H7 (cell line): ENCODE measurements at places on chromosomes 5 and 9.

GRCh38 chr5:5700549-5700948 lies 278.1 kb downstream of the ICE1 start:
- DNase-seq: no peak

- DNase-seq: peak; percentile 81
Observed at GRCh38 chr9:8857926-8858595, 1058.5 kb upstream of the DMAC1 start.

DNA sequence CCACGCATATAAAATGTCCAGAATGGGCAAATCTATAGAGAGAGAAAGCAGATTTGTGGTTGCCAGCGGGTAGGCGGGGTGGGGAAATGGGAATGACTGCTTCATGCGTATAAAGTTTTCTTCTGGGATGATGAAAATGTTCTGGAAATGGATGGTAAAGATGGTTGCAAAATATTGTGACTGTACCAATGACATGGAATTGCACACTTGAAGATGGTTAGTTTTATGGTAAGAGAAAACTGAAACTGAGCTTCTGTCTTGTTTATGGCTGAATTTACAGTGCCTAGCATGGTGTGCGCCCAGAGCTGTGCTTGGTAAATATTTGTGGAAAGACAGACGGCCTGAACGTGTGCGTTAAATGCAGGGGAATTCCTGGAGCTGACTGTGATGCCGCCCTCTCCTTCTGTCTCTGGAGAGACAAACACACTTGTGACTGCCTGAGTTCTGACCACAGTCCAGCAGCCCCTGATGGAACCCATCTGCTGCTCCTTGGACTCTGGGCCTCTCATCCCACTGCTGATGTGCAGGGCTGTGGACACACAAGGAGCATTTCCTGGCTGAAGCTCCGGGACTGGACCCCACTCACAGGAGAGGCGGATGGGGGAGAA lies 8.6 kb upstream of the PTGES start:
- no peak for DNase-seq

GRCh38 chr5:178425621-178426068 lies 164.5 kb downstream of the COL23A1 start:
- peak; percentile 51 for DNase-seq

DNA sequence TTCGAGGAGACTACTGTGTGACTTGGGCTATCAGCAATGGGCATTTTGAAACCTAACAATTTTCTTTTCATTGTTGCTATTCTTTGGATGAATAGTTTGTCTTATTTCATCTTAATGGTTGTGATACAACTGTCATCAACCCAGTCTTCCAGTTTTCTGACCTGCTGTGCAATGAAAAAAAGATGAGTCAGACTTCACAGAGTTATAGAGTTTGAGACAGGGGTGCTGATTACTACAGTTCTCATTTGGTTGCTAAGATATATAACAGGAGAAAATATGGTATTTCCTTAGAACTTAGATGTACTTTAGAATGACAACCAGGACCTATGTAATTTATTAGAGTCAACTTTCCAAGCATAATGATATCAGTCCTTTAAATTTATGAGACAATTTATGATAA lies 564.4 kb upstream of the NUDT12 start:
- no peak for DNase-seq

- DNase-seq: no peak
Observed at GRCh38 chr5:89342106-89342876, 459.3 kb upstream of the MEF2C start.

DNA sequence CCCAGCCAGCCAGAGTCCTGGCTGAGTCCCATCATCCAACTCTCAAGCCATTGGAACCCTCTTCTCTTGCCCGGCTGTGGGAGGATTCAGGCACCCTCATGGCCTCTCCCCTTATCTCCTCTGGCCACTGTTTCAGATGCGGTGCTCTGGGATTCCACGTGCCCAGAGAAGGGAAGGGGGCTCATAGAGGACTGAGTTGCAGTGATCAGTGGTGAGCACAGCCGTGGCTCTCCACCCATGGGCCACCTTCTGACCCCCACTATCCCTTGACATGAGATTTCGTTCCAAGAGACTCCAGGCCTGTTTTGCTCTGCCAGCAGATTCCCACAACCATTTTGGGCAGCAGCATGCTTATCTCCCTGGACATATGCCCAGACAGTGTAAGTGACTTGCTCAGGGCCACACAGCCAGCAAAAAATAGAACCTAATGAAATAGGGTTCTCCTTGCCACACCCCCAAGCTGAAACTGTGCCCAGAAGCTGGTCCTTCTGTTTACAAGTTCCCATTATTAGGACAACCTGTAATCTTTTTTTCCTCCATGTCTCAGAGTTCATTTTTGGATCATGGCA lies 2.7 kb downstream of the GPX3 start:
- no peak for DNase-seq

GRCh38 chr9:69649566-69650250 lies 22.5 kb downstream of the APBA1 start:
- DNase-seq: no peak

DNA sequence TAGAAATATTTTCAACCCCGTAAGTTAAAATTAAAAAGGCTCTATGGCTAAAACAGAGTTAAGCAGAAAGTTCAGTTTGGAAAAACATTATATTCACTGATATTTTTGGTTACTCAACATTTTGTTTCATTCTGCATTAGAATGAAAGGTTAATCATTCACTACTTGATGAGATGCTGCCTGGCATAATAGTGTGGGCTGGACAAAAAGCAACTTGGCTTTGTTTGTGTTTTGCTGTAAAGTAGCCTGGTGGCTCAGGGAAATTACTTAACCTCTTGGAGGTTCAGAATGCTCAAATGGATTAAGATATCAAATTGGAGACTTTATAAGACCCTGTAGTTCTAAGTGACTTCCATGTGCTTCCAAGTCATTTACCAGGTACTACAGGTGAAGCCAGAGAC lies 367.4 kb upstream of the TRPC7 start:
- DNase-seq: no peak

DNA sequence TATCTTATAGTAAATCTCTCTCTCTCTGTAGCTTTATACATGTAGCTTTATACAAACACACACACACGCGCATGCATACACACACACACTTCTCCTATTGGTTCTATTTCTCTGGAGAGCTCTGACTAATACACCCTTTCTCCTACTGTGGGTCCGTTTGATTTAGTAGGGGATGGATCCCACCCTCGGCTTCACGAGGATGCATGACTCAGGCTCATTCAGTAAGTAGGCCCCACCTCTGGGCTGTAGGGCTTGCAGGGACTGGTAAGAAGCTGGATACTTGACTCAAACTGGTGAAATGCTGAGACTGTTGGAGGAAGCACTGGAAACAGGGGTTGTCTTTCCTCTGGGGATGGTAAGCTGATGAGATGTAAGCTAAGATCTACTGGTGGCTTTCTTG lies 98.7 kb downstream of the SLC24A2 start:
- DNase-seq: no peak

DNA sequence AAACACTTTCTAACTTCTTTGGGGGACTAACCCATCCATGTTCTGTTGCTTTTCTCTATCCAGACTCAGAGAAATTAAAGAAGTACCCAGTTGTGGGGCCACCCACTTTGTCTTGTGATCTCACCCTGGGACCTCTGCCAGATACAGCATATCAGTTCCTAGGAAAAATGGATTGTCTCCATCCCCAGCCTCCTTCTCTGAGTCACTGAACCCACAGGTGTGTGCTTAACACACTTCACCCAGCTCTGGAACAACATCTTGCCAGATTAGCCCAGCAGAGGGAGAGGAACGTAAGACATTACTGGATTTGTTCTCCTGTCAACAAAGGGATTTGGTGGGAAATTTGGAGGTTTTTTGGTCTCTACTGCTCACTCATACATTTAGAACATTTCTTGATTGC lies 19.2 kb downstream of the FAM240B start:
- no peak for DNase-seq

- DNase-seq: peak; percentile 88
Observed at GRCh38 chr5:80959768-80960442, at the start of gene RASGRF2. RASGRF2 (plus strand) TSS chr5:80960363; CDS start chr5:80960739, 376 bp downstream.

- DNase-seq: no peak
Observed at GRCh38 chr9:100064872-100065581, 33.8 kb downstream of the ERP44 start.

DNA sequence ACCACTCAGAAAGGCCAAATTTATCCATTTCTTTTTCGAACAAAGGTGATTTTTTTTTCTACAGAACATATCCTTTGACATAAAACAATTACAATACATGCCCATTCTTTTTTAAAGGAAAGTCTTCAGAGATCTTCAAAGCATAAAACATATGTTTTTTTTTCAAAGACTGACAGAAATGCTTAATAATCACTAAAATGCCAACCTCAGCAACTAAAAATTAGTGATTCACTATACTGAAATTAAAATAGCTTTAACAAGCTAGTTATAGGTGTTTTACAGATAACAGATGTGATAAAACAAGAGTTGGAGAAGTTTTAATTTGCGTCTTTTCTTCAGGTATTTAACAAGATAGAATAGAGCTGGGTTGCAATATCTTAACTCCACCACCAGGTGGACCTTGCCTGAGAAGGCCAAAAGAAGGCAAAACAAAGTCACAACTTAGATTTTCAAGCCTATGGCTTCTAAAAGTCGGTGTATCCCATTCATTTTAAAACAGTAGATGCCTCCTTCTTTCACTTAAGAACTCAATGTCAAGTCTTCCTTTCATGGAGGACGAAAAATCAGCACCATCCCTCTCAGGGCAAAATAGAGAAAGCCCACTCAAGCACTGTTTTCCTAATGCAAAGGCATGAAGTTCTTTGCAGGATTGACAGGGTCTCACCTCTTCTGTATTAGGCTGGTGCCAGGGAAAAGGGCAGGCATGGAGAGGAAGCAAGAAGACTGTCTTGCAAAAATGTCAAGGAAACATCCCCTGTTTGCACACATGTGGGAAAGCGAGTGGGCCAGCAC lies 31.1 kb upstream of the CPLX2 start:
- DNase-seq: peak; percentile 70

GRCh38 chr5:133735346-133735745 lies 123.0 kb upstream of the FSTL4 start:
- no peak for DNase-seq

GRCh38 chr5:131272724-131273123 lies 8.9 kb downstream of the CDC42SE2 start:
- DNase-seq: no peak

DNA sequence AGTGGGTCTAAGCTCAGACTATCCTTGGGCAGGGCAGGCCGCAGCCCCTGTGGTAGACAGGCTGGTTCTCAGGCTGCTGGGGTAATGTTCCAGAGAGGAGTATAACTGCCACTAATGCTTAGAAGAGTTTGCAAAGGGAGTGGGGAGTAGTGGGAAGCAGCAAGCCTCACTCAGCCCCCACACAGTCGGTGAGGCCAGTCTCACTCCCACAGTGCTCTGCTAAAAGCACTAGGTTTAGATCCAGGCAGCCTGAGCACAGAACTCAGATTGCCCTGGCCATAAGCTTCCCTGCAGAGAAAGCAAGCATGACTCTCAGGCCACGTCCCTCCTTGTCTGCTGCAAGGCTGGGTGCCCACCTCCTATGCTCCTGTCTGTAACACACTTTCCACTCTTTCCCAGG lies 69.4 kb upstream of the HCN1 start:
- DNase-seq: no peak

GRCh38 chr9:115759426-115759825 lies 394.2 kb upstream of the PAPPA start:
- no peak for DNase-seq

DNA sequence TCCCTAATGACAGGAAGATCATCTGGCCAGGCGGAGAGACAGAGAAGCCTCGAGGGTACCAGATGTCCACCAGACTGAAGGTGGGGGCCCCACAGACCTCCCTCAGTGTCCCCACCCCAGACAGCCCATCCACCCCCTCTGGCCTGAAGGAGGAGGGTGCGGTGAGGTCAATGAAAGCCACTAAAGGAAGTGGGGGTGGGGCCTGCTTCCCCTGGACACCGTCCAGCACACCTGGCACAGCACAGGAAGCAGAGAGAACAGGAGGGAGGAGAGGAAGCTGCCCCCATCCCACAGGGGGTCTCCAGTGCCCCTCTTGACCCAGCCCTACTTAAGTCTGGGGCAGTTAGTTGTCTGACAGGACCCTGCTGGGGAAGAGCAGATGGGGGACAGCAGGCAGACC lies 11.2 kb downstream of the LRRC26 start:
- no peak for DNase-seq

- peak; percentile 50 for DNase-seq
Observed at GRCh38 chr5:43401827-43402226, 10.4 kb downstream of the CCL28 start.

DNA sequence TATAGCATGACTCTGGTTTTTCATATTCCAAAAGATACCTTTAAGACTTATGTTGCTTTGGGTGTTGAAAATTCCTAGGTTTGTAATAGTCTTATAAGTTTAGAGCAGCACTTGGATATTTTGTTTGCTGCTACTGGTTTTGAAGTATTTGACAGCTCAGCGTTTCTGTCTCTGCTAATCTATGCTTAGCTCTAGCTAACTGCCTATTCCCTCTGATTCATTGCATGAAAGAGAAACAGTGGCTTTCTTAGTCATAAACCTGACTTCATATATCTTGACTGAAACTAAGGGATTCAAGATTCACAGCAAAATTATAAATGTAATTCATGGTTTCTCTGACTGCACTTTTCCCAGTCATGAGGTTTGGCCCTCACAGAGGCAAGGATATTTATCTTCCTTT lies 35.6 kb upstream of the ANXA1 start:
- no peak for DNase-seq

DNA sequence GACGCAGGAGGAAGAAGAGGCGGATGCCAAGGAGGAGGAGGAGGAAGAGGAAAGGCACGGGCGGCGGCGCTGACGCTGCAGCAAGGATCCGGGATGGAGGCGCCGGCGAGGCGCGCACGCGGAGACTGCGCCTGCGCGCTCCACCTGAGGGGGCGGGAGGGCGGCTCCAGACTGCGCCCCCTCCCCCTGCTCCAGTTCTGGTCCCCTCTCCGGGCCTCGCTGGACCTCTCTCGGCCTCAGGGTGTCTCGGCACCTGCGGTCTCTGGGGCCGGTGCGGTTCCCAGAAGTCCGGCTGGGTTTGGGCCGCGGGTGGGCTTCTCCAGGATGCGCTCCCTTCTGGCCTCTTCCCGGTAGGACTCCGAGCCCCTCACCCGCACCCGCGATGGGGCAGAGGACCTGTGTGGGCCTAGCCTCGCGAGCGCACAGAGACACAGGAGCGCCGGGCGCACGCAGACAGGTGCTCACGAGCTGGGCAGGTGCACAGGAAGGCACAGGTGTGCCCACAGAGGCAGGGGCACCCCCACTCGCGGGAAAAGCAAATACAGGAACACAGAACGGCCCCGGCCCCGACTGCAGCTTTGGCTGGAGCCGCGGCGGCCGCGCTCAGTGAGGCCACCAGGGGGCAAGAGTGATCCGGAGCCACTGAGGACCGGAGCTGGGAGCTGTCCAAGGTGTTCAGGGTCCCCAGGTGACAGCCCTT lies at the start of gene NPDC1:
TSS of gene NPDC1 (minus strand) at position 90 of the 700 bp plus-strand sequence. CDS start 188 bp downstream, outside the sequence.
- peak; percentile 100 for DNase-seq

DNA sequence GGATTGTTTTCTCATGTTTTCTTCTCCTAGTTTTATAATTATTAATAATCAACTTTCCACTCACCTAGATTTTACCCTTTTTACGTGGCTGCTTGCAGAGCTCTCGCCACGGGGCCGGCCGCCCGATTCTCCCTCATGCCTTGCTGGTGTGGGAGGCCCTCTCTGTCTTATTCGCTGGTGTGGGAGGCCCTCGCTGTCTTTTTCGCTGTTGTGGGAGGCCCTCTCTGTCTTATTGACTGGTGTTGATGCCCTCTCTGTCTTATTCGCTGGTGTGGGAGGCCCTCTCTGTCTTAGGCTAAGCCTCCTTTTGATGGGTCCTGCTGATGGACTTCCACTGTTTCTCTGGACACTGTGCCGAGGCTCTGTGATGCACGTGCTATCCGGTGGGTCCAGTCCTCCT lies 161.3 kb upstream of the IRX2 start:
- DNase-seq: no peak

- no peak for DNase-seq
Observed at GRCh38 chr5:99119326-99119725, 190.5 kb upstream of the CHD1 start.

- DNase-seq: peak; percentile 5
Observed at GRCh38 chr5:132022737-132023136, 11.3 kb upstream of the ACSL6 start.
